ENCODE measurements at places on chromosomes 3 and 15. TPM values are rescaled to one million over a fixed set of nuclear protein-coding genes. Genes with fewer than 3 reads are reported as not detected.

- no peak for DNase-seq
These were observed 58.0 kb downstream of the PRKAR2A start for GRCh38 chr3:48789665-48790064.

DNA sequence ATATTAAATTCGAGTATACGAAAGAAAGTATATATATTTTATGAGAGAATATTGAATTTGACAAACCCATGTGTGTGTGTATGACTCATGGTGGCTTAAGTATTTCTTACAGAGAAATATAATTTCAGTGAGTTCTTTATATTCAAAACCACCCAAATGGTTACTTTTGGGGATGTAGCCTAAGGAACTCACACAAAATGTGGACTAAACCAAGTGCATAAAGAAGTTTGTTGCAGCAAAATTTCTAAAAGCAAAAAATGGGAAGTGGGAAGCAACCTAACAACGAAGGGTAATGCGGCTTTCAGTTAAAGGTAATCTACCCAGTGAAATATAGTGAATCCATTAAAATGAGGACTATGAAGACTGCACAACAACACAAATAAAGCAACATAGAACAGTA is 277.1 kb downstream of the EDEM1 start:
- DNase-seq, result no peak

DNA sequence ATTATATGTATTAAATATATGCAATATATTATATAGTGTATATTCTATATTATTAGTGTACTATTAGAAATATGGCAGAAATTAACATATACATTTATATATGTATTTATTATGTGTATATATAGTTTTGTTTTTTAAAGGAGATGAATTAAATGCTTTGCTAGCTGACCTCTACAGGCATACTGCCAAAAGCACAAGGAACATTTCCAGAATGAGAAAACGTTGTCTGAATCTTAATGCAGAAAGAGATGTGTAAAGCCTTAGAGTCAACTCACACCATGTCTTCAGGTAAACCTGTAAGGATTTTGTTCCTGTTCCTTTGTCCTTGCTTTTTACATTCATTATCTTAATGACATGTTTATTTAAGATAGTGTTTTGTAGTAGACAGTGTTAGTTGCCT is 111.9 kb downstream of the ST8SIA2 start:
- DNase-seq, result no peak

DNA sequence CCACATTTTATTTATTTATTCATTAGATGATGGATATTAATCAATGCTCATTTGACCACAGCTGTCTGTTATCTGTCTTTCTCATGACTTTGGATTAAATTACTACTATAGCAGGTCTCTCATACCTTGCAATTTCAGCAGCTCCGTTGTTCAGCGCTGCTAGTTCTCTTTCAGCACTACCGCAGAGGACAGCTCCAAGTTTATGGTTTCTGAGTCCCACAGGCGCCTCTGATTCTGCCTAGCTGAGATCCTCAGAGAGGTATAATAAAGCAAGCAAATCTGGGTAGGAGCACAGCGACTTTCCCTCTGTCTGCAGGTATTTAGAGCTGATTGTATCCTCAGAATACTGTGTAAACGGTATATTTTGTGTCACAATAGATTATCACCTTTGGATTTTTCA is 204.9 kb downstream of the CNTN4 start:
- DNase-seq, result peak; percentile 70

DNA sequence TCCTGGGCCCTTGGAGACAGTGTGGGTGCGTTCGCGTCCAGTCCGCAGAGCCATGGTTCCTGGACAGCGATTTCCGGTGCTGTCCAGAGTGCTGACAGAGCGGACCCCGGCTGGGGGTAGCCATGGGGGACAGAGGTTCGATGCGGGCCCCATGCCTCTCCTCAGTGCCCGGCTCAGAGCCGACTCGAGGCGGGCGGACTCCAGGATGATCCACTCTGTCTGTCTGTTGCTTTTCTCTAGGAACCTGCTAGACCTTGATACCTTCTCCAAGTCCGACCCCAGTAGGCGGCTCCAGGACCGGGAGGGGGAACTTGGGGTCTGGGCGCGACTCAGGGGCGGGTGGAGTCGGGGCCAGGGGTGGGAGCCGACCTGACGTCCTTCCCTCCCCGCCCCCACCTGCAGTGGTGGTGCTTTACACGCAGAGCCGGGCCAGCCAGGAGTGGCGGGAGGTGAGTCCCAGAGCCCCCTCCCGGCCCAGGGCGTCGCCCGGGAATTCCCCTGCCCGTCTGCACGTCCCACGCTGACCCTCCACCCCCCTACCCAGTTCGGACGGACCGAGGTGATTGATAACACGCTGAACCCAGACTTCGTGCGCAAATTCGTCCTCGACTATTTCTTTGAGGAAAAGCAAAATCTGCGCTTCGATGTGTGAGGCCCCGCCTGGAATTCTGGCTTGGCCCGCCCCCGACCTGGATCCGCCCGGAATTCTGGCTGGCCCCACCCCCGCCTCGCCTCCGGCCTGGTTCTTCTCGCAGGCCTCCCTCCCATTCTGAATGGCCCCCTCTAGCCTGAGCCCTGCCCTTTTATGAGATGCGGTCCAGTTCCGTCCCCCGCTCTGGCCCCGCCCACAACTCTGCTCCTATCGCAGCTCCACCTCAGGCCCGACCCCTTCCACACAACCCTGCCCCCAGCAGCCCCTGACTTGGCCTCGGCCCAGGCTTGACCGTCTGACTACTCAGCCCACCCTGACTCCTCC is 1.0 kb downstream of the CPNE9 start:
- peak; percentile 99 for DNase-seq

- no peak for DNase-seq
These were observed 89.8 kb downstream of the KLHL25 start for GRCh38 chr15:85704720-85705429.

DNA sequence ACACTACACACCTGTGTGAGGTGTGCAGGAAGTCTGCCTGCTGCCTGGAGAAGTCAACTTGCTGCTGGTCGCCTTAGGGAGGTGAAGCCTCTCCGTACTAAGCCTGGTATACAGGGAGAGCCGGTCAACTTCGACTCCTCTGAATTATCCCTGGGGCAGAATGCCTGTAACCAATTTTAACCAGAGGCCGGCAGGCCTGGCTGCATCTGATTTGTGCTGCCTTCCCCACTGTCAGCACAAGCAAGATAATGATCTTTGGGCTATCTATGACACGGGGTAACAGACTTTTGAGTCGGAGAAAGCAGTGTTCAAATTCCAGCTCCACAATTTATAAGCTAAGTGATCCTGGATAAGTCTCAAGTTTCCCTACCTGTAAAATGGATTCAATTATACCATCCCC is 42.3 kb downstream of the MAGEF1 start:
- no peak for DNase-seq

DNA sequence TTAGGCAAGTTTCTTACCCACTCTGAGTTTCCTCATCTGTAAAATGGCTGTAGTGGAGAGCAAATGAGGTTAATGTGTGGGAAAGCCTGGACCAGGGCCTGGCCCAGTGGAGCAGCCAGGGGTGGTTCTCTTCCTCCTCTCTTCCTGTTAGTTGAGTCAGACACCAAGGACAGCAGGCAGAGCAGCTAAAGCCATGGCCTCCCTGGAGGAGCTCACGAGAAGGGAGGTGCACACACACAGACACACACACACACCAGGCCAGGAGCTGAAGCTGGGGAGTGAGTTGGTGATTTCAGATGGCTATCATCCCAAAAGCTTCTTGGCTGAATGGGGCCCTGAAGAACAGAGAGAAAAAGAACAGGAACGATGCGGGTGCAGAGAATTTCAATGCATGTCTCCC is 33.2 kb upstream of the TSPAN3 start:
- no peak for DNase-seq

DNA sequence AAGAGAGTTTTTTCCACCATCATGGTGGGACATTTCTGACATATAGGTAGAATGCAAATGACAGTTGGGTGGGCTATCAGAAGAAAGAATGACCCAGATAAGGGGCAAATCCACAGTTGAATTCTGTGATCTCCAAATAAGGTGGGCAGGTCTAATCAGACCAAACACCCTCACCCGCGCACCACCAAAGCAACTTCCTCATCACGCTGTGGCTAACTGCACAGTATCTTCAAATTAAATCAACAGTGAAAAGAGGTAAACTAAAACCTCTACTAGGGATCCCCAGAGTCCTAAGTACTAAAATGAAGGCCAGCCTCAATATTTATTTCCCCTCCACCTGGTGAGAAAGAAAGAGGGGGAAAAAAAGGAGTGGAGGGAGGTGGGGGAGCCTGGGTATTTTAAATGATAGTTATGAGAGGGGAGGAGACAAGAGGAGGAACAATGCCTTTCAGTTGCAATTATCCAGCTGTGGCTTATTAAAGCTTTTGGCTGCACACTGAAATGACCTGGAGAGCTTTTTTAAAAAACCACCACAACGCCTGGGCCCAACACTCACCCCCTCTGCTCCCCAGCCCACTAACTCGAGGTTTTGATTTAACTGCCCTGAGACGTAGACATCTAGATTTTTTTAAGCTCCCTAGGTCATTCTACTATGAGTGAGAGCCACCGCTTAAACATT is 61.0 kb downstream of the LRIG1 start:
- no peak for DNase-seq

DNA sequence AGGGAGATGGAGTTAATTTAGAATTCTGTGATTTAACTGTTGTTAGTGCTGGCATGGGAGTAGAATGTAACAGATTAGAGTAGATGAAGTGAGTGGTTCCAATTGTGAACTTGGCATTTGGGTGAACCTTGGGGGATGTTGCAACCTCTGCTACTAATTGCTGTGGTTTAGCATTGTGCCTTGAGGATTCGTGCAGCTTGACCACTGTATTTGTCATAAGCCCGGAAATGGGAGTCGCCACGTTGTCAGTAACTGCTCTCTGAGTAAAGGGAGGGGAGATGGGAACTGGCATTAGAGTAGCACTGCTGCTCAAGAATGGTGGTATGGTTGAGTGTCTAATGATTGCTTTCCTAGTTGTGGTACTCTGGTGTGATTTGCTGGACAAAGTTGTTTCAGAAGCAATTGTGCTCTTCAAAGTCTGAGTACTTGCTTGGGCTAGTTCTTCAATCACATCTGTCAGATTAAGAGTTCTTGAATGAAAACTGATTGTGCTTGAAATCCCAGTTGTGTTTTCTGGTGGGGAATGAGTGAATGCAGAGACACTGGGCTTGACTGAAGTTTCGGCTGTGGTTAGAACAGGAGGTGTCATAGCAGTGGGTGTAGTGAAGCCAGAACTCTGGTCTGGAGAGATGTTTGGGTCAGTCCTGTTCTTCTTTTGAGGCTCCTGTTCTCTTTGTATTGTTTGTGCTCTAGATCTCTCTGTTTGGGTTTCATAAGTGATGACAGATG is 15.4 kb downstream of the IGSF10 start:
- DNase-seq, result no peak

DNA sequence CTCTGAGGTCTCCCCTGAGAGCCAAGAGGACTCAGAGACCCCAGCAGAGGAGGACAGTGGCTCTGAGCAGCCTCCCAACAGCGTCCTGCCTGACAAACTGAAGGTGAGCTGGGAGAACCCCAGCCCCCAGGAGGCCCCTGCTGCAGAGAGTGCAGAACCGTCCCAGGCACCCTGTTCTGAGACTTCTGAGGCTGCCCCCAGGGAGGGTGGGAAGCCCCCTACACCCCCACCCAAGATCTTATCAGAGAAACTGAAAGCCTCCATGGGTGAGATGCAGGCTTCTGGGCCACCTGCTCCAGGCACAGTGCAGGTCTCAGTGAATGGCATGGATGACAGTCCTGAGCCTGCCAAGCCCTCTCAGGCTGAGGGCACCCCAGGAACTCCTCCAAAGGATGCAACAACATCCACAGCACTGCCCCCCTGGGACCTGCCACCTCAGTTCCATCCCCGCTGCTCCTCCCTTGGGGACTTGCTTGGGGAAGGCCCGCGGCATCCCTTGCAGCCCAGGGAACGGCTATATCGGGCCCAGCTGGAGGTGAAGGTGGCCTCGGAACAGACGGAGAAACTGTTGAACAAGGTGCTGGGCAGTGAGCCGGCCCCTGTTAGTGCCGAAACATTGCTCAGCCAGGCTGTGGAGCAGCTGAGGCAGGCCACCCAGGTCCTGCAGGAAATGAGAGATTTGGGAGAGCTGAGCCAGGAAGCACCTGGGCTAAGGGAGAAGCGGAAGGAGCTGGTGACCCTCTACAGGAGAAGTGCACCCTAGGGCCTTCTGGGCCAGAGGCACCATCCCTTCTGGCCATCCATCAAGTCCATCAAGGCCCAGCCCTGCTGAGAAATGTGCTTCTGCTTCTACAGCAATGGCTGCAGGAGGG is 23.6 kb downstream of the PLEKHO2 start:
- DNase-seq, result no peak

- no peak for DNase-seq
These were observed 302.7 kb downstream of the CTNNB1 start for GRCh38 chr3:41502023-41502422.

DNA sequence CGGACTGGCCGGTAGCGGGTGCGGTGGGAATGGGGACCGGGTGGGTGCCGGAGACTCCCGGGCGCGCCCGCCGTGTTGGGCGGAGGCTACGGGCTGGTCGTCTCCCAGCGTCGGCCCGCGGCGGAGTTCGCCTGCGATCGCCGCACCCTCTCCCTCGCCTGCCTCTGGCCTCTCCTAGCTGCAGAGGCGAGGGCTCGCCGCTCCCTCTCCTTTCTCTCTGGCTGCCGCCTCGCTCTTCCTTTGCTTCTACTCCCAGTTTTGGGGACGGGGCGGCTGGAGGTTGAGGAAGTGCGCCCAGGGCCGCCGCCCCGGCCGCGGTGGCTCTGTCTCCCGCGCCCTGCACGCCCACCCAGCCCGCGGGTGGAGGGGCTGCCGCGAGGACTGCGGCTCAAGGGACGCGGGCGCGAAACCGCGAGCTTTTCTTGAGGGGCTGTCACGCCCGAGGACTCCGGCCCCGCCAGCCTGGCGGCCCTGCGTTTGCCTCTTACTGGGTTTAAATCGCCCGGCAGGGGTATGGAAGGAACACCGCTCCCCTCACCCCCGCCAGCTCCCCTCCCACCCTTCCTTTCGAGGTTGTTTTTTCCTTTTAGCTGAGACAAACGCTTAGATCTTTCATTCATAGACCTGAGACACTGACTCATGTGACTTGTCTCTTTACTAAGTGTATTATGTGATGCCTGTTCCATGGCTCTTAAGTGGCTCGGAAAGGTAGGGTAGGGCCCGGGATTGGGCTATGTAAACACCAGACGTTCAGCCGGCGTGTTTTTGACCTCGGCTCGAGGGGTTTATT is 654 bp downstream of the PIK3CA start:
- peak; percentile 71 for DNase-seq

The CCR1 gene
- not detected for polyA plus RNA-seq

The STAB1 gene
- 1.1 TPM for polyA plus RNA-seq

The MRPL3 gene
- polyA plus RNA-seq, result 159 TPM

The RNU6-1 gene
- polyA plus RNA-seq, result not detected

The P3H2 gene
- 7.2 TPM for polyA plus RNA-seq

The CYP11A1 gene
- 1.2 TPM for polyA plus RNA-seq

The KIF15 gene
- polyA plus RNA-seq, result 21.8 TPM

The THOC7 gene
- polyA plus RNA-seq, result 154 TPM

The KBTBD12 gene
- 0.53 TPM for polyA plus RNA-seq

The DUOX1 gene
- 0.73 TPM for polyA plus RNA-seq

The ACTC1 gene
- 38.3 TPM for polyA plus RNA-seq

The PLD1 gene
- polyA plus RNA-seq, result 1.4 TPM
